ENCODE measurements at places on chromosomes 4 and X.

- DNase-seq, result no peak
These were observed 20.2 kb downstream of the CCNG2 start for GRCh38 chr4:77177199-77177598.

DNA sequence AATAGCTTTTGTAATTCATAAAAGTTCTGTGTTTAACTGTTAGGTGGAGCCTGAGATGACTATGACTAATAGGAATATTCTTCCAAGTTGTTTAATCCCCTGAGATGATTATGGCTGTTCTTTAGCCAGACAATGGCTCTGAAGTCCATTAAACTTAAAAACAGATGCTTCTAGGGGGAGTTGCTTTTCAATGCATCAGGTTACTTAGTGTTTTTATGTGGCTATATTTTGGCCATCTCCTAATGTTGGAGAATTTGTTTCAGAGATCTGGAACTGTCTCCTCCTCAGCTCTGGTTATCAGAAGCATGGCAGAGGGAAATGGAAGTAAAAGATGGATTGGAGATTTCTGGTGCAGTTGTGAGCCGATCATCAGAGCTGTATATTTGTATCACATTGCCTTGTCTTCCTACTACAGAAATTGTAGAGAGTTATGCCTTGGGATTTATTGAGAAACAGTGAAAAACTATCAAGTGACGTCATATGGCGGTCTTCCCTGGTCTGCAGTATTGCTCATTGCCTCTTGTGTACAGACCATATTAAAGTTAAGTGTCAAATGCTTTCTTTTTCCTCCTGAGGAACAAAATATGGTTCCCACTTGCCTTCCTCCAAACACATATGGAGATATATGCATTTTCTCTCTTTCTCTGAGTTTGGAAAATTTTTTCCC lies 29.8 kb downstream of the SGMS2 start:
- DNase-seq, result no peak

DNA sequence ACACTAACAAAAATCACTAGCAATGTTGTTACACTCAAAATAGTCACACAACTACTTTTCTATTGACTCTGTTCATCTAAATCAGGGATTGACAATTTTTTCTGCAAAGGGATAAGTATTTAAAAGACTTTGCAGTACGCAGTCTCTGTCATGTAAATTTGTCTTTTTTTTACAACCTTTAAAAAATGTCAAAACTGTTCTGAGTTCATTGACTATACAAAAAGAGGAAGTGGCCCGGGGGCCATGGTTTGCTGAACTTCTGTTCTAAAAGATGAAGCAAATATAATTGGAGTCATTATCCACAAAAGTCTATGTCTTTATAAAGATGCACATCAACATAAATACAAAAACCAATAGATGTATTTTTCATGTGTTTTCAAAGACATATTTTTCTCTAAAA lies 1310.3 kb downstream of the RPA4 start:
- DNase-seq, result no peak

DNA sequence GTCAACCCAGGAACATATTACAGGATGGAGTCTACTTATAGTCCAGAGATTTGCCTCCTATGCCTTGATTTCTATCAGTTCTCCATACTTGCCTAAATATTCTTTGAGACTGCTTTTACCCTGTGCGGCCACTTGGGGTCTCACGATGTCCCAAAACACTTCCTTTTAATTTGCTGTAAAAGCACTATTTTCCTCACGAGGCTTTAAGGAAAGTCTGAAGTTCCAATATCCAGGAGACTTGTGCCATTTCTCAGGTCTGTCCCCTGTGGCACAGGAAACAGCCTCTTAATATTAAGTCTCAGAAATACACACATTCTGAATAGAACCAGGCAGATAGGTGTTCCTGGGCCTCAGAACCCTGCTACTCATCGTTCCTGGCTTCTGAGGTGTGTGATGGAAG lies 142.9 kb downstream of the TMEM164 start:
- no peak for DNase-seq

DNA sequence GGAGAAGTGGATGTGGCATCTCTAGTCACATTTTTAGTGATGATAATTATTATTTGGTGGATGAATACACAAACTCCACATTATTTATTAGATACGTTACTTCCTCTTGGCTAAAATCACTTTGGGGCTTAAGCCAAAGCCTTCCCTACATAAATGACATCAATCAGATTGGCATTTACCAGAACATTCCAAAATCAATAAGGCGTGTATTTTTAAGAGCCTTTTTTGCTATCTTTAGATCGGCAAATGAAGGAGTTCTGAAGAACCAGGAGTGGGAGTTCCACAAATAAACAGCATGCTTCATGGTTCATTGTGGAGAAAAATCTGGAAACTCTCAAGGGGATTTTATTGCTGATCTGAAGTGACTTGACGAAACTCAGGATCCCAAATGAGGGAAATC lies 89.7 kb downstream of the AMELX start:
- DNase-seq, result no peak

DNA sequence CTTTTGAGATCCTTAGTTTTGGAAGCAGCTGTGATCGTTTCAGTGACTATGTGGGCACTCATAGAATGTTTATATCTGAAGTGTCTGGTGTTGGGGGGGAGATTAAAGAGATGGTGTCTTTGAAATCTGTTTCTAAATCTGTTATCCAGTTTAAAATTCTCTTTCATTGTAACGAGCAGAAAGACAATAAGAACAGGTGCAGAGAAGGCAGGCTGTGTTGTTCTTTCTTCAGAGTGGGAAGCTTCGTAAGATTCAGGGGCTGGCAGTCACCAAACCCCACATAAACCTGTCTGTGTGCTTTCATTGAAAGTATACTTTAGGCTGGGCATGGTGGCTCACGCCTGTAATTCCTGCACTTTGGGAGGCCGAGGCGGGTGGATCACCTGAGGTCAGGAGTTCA lies 16.3 kb upstream of the DHRSX start:
- no peak for DNase-seq

DNA sequence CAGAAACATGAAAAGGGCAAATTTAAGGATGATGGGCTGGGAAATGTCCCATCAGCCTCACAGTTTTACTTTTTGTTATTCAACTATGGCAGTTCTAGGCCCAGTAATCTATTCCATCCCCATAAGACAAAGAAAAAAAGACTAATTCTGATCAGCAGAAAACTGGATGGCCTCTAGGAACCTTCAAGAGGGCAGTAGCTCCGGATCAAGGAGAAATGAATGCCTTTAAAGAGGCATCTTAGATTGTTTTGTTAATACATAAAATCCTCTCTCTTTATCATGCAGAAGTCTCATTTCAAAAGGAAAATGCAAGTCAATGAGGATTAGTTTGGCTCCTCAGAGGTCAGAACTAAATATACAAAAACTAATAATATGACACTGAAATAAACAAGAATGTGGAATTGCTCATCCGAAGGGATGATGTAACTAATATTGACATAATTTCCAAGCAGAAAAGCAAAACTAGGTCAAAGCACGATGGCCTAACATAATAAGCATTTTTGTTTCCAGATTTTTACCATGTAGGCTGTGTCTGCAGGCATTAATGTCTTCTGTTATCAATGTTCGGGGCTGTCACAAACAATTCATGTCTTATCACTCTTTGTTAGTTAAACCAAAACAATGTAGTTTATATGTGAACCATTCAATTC lies 8.8 kb downstream of the MID1 start:
- no peak for DNase-seq

GRCh38 chr4:47238667-47239066 lies 207.3 kb downstream of the GABRB1 start:
- DNase-seq, result no peak

DNA sequence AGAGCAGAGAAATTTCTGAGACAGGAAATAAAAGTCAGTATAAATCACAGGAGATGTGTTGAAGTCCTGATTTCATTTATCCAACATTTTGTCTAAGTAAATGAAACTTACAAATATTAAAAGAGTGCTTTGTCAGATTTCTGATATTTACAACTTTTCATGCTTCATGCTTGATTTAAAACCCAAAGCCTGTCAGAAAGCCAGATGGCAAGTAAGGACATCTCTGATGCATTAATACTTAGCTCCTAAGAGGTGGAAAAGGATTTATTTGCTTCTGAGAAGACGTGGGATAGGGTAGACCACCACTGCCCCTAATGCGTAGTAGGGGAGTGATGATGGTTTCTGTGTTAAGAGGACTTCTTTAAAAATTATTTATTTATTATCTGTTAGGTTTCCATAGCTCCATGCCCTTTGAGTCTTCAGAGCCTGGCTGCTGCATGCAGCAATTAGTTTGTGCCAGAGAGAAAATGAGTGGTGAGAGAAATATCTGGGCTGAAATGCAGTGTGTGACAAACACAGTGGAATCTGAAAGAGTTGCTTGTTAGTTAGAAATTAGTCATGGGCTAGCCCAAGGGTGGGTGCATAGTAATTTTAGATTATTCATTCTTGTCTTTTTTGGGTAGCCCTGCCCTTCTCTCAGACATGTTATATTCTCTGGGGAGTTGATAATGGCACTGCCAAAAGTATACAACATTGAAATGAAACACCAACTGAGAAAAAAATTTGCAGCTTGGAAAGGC lies 333.8 kb downstream of the C4orf33 start:
- no peak for DNase-seq

GRCh38 chr4:3829956-3830773 lies 64.0 kb downstream of the ADRA2C start:
- no peak for DNase-seq

DNA sequence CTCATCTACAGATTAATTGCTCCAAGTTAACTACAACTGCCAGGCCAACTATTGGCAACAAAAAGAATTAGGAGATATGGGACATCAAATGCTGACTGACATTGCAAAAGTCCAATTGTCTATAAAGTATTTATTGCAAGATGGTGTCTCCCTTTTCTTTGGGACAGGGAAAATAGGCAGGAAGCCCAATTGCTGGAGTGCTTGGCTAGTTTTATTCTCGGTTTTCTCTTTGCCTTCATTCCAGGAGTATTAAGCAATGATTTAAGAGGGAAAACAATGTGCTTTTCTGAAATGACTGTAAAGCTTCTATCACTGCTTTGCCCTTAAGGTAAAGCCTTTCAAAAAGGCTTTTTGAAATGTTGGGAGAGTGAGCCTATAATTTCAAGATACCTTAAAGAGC lies 62.8 kb upstream of the DIAPH2 start:
- no peak for DNase-seq

GRCh38 chr4:166282081-166282770 lies 409.2 kb downstream of the TLL1 start:
- DNase-seq, result no peak

- DNase-seq, result no peak
These were observed 390.1 kb downstream of the ANKRD50 start for GRCh38 chr4:124322234-124323065.

DNA sequence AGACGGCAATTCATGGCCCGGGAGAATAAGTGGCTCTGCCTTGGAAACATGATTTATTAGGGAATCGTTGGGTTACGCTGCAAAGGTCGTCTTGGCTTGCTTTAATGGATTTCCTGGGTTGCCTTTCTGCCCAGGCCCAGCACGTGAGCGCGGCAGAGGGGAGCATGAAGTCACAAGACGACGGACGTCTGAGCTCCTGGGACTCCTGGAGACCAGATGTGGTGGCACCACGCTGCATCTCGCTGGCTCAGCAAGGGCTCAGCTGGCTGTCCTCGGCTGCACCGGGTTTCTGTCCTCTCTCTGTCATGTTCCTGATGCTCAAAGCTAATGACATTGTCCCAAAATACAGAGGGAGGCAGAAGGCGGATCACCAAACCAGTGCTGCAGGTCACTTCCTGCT lies 61.2 kb downstream of the C4orf50 start:
- no peak for DNase-seq

GRCh38 chrX:120697053-120697452 lies 67.2 kb upstream of the C1GALT1C1 start:
- DNase-seq, result no peak

DNA sequence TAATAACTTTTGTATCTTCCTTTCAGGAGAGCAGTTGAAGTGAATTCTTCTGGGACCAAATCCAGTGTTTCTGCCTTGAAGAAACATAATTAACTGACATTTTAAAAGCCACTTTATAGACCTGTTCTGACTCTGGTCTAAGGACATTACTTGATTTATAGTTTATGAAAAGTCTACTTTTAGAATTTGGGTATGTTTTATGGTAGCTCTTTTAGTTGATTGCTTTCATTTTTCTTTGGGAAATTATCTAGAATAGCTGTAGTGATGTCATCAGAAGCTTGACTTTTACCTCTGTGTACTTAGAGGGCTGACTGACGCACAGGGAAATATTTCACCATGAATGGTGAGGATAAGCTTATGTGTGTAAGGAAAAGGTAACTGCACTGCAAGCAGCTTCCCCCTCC lies 131.8 kb upstream of the LIMCH1 start:
- no peak for DNase-seq

GRCh38 chr4:113584407-113585150 lies 177.0 kb downstream of the CAMK2D start:
- no peak for DNase-seq

DNA sequence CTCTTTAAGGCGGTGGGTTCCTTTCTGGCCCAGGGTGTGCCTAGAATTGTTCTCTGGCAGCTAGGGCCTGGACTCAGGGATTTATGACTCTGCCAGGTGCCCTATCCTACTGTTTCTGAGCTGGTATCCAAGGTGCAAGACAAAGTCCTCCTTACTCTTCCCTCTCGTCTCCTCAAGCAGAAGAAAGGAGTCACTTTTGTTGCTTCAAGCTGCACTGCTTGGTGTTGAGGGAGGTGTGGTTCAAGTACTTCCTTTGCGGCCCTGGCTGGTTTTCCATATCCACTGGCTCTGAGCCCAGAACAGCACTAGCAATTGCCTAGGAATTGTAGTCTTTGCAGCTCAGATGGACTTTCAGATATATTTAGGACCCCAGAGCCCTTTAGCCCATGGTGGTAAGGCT lies 39.3 kb downstream of the RTL3 start:
- DNase-seq, result no peak

DNA sequence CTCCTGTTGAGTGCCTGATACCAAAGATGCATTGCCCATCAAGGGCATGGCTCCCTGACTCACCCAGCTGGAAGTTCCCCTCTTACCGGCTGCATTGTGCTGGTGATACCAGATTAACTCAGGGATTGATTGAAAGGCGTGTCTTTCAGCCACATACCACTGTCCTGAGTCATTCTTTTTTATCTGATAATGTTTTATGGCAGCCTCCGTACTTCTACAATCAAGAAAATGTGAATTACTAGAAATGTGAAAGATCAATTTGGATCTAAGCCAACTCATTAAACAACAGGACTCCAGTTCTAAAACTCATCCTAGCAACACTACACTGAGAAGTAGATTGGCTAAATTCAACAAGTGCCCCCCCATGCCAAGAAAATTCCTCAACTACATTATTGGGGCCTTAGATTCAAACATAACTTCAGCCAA lies 40.0 kb downstream of the TXK start:
- DNase-seq, result no peak

GRCh38 chr4:103207673-103208072 lies 9.5 kb upstream of the CENPE start:
- DNase-seq, result no peak

- DNase-seq, result no peak
These were observed 340.8 kb downstream of the PAPSS1 start for GRCh38 chr4:107379054-107379869.
